DMS53 (cell line): ENCODE measurements at places on chromosomes 1 and 21.
A peak's percentile ranks its signal among the peaks of the same experiment; 100 is the strongest.

GRCh38 chr1:194069831-194070218, 883.4 kb upstream of the B3GALT2 start:
- DNase-seq: no peak

DNA sequence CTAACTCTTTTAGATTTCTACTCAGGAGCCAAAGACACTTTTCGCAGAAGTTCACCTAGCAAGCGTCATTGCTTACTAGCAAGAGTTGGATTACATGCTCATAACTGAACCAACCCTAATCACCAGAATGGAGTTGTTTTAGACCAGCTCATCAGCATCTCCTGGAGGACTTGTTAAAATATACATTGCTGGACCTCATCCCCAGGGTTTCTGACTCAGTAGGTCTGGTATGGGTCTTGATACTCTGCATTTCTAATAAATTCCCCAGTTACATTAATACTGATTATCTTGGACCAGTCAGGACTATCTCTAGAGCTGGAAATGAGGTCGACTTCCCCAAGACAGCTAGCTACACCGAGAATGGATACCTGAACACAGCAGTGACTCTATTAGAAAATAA, 9.7 kb upstream of the PRDX6 start:
- DNase-seq: no peak

DNA sequence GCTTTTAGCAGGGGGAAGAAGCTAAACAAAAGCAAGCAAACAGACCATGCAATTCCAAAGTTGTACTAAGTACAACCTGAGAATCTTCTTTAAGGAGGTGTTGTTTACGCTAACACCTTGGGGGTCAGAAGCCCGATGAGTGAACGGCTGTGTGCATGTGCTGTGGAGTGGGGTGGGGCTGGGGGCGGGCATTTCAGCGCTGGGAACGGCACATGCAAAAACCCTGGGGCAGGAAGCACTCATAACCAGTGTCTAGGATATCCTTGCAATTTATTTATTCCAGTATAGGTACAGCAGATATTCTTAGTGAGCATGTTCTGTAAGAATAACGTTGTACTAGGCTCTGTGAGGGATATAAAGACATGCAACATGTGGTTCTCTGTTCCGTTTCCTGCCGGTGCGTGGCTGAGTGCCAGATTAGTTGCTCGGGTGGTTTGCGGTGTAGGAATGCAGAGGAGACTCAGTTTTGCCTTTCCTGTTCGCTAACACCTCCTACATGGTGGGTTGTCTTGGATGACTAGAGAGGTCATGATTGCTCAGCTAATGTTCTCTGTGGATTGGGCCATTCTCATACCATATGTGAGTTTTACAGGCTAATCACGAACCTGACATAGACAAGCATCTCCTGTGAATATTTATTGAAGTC, 3.7 kb downstream of the FASLG start:
- DNase-seq: no peak

GRCh38 chr1:149844101-149844500, 55.3 kb upstream of the BOLA1 start:
- DNase-seq: no peak

- peak; percentile 89 for DNase-seq
Observed at GRCh38 chr1:207172321-207172720, 68.3 kb downstream of the C4BPA start.

DNA sequence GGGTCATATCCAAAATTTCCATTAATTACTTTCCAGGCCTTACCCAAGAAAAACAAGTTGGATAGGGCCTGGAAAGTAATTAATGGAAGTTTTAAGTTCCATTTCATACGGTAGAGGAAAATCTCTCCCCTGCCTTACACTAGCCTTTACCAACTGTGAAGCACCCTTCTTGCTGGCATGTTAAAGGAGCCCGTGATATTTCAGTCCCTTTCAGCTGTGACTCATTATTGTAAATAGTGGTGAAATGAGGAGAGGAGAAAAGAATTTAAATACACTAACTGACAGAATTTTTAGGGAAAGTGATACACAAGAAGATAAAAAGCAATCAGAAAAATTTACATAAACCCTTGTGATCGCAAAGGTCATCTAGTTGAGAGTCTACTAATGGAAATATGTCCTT, 20.3 kb upstream of the KAZN start:
- DNase-seq: no peak

- DNase-seq: no peak
Observed at GRCh38 chr1:234402939-234403338, 29.7 kb downstream of the COA6 start.

- peak; percentile 74 for DNase-seq
Observed at GRCh38 chr1:121522061-121522759, 337.4 kb downstream of the SRGAP2C start.

GRCh38 chr1:62361431-62361830, 42.2 kb upstream of the KANK4 start:
- no peak for DNase-seq

GRCh38 chr1:22920734-22921451, 51.8 kb downstream of the LACTBL1 start:
- DNase-seq: no peak

DNA sequence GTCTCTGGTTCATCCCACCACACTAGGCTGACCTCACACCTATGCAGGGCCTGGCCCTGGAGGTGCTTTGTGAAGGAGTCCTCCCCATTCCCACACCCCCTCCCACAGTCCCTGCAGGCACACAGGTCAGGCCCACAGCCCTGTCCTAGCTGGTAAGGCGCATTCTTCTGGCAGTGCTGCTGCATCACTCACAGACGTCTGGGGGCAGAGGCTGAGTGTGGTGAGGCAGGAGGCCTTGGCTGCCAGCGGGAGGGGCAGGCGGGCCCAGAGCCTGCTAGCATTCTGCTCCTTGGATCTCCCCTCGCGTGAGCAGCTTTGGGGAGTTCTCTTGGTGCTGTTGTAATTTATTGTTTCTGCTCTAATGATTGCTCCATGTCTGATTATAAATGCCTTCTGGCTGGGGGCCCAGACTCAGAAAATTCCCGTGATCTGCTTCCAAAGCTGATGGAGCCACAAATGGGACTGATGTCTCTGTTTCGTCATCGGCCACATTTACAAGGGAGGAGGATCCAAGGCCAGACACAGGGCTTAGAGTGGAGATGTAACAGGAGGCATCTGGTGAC, 62.9 kb downstream of the TRABD2B start:
- no peak for DNase-seq

DNA sequence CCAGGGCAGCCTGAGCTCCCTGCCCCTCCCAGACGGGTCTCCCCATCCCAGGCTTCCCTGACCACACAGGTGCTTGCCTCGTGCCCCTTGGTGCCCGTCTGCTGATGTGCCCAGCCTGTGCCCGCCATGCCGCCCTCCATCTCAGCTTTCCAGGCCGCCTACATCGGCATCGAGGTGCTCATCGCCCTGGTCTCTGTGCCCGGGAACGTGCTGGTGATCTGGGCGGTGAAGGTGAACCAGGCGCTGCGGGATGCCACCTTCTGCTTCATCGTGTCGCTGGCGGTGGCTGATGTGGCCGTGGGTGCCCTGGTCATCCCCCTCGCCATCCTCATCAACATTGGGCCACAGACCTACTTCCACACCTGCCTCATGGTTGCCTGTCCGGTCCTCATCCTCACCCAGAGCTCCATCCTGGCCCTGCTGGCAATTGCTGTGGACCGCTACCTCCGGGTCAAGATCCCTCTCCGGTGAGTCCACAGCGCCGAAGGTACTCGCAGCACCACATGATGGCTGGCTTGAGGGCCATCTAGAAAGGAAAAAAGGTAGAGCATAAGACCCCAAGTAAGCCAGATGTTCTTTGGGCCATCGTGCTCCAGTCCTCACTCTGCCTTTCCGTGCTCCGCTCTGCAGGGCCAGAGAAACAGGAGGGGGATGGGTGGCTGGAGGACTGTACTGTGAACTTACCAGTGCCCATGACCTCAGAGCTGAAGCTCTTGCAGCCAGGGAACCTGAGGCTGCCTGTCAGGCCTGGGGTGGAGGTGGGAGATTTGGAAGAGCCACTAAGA, 1.4 kb downstream of the ADORA1 start:
- DNase-seq: no peak

DNA sequence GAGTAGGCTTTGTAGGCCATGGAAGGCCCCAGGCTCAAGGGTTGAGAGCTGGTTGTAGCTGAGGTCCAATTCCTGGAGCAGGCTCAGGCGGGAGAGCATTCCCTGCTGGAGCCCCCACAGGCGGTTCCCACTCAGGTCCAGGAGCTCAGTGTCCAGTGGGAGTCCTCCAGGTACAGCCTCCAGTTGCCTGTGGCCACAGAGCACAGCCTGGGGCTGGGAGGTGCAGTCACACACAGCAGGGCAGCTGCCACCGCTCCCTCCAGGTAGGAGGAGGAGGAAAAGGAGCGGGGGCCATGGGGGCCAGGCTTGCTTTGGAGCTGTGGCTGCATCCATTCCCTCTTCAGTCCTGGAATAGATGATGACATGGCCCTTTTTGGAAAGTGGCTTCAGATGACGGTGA, 2.8 kb downstream of the LINGO4 start:
- no peak for DNase-seq

- no peak for DNase-seq
Observed at GRCh38 chr1:1569341-1569740, 5.3 kb downstream of the SSU72 start.

DNA sequence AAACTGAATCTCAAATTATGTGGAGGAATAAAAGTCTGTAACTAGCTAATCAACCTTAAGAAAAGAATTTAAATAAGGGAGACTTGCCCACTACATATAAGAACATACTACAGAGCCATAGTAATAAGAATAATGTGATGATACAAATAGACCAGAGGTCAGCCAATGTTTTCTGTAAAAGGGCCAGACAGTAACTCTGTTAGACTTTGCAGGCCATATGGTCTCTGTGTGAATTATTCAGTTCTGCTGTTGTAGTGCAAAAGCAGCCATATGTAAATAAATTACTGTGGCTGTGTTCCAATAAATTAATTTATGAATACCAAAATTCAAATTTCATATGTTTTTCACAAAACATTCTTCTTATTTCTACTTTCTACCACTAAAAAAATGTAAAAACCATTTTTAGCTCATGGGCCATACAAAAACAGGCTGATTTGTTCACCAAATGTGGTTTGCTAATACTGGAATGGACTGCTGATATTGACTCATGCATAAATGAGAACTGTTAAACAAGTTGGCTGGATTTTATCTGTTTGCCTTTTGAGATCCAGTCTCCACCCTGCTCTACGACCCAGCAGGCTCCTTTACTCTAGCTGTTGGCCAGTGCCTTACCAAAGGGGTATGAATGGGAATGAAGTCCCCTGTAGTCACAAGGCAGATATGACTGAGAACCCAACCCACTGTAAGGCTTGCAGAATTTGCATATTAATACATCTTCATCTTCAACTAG, 98.2 kb upstream of the ZNHIT6 start:
- DNase-seq: no peak

DNA sequence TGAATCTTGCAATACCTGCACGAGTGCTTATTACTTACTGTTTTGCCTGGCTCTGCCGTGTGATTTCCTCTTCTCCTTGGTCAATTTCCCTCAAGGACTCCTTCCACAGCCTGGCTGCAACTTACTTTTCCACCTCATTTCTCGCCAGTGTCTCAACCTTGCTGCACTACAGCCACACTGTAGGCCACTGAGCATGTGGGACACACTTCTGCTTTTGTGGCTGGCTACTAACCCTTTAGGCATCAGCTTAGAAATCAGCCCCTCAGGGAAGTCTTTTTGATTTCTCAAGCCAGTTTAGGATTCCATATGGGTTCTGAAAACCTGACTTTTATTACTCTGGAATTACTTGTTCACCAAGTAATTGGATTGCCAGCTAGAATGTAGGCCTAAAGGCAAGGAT, 5.2 kb upstream of the DMRTB1 start:
- no peak for DNase-seq

GRCh38 chr1:15352128-15352957, 57.3 kb upstream of the EFHD2 start:
- peak; percentile 93 for DNase-seq

DNA sequence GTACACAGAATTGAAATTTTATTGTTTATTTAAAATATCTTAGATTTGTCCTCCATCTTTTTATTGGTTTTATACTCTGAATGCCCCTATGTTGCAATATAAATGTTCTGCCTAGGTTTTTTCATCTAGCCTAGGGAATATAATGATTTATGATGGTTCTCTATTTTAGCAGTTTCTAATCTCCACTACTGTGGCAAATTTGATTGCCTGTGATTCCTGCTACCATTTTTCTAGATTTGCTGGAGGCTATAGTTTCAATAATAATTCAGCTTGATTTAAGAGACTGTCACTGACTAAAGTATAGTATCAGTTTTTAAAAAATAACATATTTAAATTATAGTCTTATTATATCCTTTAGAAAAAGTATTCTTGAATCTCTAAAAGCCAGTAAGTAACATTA, 90.5 kb downstream of the USP25 start:
- no peak for DNase-seq

DNA sequence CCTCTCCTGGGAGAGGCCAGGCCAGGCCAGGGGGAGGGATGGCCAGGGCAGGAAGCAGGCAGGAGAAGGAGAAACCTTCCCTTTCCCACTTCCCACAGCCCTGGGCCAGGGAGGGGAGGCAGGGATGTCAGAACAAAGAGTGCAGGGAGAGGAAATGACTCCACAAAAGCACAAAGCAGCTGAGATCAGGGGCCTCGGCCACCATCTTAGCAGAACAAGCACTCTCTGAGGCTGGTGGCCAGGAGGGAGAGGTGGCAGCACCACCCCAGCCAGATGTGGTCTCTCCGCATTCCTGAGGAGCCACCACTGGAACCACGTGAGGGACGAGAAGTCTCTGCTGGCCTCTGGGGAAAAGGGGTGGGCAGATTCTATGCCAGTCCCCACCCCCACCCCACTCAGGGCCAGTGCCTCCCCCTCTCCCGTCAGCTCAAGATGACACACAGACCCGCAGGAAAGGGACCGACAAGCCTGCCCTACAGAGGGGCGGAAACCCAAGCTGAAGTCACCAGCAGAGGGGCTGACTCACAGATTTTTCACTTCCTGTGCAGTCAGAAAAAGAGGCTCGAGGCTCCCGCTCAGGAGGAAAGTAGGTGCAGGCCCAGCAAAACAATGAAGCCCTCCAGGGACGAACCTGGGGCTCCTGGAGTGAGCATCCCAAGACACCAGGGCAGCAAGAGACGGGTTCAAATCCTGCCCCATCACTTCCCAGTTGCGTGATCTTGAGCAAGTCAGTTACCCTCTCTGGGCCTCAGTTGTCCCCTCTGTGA, 24.1 kb upstream of the ALDH4A1 start:
- no peak for DNase-seq

DNA sequence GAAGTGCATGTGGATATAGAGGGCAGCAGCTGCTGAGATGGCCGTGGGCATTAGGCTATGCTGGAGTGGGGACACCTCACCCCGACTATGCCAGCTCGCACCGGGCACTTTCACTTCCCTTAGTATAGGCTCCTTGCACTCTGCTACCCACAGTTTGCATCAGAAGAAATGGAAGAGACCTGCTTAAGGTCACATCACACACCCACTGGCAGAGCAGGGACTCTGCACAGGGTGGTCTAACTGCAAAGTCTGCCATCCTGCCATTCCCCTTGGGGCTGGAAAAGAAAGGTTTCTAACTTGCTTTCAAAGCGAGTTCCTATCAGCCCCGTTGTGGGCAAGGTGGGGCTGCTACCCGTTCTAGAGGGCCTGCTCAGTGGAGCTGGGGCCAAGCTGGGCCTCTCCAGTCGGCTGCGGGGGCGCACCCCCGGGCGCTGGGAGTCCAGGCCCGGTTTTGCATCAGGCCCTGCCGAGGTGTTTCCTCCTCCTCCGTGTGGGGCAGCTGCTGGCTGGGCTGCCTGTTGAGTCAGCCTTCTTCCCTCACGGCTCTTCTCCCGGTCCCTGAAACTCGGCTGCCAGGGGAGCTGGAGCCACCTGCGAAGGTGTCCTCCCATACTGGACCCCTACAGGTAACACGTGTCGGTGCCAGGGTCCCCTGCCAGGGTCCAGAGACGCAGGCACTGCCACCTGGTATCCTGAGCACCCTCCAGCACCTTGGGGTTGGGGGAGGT, at the start of gene SYTL1:
Gene SYTL1 (plus strand): TSS at position 498 of the 728 bp plus-strand sequence. CDS start 3,313 bp downstream, outside the sequence.
- DNase-seq: peak; percentile 93
